NCI-H2081 (cell line): ENCODE measurements at places on chromosomes 2 and 18.
A peak's percentile ranks its signal among the peaks of the same experiment; 100 is the strongest.

DNA sequence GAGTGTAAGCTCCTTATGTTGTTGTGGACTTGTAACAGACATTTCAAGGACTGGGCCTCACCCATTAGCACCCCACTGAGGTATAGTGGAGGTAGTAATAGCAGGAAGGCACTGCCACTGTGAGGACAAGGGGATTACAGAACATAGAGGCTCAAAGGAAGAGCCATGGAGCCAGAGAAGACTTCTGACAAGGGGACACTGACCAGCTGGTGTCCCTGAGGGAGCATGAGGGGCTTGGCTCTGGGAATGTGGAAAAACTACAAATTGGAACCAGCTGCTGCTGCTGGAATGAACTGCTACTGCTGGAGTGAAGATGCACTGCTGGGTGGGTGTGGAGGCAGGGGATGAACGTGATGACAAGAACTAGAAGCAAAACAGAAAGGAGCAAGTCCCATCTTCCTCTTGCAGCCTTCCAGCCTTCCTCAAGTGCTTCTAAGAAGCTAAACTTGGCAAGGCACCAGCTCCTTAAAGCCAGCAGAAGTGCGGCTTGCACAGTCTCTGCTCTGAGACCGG lies 167.3 kb upstream of the NOSTRIN start:
- no peak for DNase-seq

GRCh38 chr18:57784034-57784800 lies 18.9 kb downstream of the ATP8B1 start:
- DNase-seq, result no peak

DNA sequence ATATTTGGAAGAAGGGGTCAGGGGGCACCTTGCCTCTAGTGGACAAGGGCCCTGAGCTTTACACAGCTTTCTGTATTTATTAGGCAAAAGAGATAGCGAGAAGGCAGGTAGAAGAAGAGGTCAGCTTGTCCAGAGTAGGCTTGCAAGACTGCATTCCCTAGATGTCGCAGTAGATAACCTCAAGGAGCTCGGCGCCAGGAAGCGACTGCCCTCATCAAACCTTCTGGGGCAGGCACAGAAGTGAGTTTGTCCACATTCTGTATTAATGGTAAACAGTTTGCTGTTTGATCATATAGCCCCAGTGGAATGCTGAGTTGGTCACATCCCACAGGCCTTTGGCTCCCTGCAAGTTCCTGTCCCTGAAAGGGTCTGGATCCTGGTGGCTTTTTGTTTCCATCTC lies 7.0 kb downstream of the CHCHD5 start:
- no peak for DNase-seq

DNA sequence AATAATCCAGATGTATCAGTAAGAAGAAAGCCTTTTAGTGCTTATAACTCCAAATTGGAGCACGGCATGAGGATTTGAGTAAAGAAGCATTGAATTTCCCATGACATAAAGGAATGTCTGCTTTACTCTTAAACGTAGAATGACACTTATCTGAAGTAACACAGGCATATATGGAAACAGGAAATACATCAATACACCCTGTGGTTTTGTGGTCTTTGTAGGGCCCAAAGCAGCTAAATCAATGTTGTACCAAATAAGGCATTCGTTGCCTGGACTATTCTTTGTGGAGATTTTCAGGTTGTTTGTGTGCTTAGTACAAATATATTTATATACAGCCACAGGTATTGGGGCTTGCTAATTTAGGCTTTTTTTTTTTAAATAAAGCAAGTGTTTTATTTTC lies 660.5 kb downstream of the LRRTM4 start:
- no peak for DNase-seq

DNA sequence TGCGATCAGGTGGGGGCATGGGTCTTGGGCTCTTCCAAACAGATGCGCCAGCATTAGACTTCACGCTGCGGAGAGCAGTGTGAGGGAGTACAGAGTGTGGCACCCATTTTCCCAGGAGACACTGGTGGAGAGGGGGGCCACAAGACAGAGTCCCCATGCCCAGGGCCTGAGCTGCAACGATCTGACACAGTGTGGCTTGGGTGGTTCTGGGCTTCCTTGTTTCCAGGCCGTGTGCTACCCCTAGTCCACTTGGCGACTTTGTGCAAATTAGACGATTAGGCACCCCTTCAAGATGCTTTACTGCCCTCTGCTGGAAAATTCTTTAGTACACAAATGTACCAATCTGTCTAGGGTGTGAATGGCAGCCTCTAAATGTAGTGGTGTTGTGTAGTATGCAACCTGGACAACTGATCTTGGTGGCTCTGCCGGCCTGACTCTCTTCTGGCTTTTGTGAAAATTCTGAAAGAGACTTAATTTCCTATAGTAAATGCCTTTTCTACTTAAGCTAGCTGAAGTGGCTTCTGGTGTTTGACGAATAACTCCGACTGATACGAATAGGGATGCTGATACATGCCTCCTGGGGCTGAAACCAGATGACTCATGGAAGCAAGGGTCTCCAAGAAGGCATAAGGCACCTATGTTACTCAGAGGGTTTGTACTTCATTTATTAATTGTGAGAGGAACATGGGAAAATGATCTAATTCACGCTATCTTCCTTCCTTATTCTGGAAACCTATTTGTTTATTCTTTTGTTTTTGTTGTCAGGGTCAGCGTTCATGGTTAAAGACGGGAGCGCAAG lies 92.3 kb upstream of the SMAD2 start:
- DNase-seq, result peak; percentile 63

- no peak for DNase-seq
Measured at GRCh38 chr18:9944805-9945204, 31.0 kb downstream of the VAPA start.
